ENCODE measurements at places on chromosomes 7 and 10.

DNA sequence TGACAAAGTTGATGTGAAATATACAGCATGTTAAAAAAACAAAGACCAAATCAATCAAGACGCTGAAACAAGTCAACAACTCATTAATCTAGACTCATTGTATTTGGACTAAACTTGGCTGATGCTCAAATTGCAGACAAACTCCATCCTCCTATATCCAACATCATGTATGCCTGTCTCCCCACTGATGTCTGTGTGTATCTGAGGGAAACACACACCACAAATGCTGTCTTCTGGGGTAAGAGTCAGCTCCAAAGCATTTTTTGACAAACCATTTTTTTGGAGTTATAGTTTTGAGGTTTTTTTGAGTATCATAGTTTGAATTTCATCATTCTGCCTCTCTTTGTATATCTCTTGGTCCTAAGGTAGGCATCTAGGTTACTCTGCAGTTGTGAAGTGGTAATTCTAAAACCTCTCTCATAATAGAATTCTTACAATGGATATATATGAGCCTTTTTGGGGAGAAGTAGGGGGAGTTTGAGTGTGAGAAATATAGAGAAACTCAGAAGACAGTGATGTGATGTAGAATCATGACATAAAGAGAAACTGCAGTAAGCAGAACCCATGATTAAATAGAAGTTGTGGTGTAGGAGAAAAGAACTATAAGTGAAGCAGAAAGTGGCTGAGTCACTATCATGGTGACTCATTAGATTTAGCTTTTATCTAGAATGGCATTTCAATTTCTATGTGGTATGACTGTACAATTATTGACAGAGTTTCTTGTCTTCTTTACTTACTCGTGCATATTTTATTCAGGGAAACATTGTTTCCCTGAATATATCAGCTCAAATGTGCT, 1531.1 kb upstream of the LRRTM3 start:
- no peaks in the 10 kb centered on the region for H3K36me3 ChIP-seq
- no peaks in the 10 kb centered on the region for H3K27me3 ChIP-seq
- no peak overlapping the region for H3K27ac ChIP-seq
- no peak for DNase-seq
- H3K4me1 ChIP-seq: no peaks in the 10 kb centered on the region
- H3K4me3 ChIP-seq: no peak overlapping the region

GRCh38 chr7:82615527-82615926, 171.9 kb upstream of the CACNA2D1 start:
- H3K27ac ChIP-seq: no peak overlapping the region
- H3K36me3 ChIP-seq: no peaks in the 10 kb centered on the region
- no peaks in the 10 kb centered on the region for H3K27me3 ChIP-seq

DNA sequence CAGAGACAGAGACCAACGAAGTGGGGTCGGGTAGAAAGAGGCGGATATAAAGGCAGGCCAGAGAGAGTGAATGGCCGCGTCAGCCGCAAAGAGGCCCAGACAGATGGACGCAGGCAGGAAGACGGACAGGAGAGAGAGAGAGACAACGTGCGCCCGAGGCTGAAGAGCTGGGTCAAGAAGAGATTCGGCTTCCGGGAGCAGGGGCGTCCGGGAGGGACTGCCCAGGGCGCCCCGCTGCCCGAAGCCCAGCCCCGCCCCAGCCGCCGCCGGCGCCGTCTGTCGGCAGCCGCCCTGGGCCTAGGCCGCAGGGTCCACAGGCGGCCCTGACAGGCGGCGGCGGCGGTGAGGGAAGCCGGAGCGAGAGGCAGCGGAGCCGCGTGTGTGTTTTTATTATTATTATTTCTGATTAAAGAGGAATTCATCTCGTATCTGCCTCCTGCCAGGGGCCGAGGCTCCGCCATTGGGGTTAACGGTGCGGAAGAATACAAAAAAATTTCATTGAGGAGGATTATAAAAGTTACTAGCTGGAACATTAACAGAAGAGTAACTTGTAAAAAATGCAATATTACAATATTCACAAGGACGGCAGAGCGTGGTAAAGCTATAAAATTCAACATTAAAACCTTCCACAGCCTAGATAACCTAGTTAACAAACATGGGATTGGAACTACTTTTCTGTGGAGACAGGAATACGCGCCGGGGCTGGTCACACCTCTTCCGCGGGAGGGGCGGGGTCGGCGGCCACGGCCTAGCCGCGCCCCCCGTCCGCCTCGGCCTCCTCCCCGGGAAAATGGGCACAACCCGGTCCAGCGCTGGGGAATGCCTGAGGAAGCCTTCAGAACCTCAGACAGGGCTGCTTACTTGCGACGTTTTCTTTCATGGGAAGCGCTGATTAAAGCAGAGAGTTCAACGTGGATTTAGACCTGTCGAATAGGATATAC, 29.7 kb upstream of the PAX2 start:
- H3K36me3 ChIP-seq: no peaks in the 10 kb centered on the region
- peak overlapping the region; percentile 65 for H3K4me3 ChIP-seq
- DNase-seq: peak; percentile 76
- H3K4me1 ChIP-seq: peaks cover 14% of the 10 kb centered on the region

DNA sequence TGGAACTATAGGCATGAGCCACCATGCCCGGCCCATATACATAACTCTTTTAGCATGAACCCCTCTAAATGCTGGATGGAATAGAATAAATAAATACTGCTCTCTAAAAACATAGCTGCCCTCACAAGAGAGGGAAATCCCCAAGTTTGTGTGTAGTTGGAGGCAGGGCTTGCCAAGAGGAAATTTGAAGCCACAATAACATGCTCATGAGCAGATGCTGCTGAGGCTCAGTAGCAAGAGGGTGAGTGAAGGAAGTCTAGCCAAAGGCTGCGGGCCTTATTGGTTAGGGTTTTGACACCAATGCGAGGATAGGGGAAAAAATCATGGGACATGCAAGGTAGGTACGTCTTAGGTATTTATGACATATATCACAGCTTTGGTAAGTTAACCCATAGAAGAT, 17.3 kb downstream of the TPK1 start:
- no peak overlapping the region for H3K4me3 ChIP-seq
- H3K4me1 ChIP-seq: no peaks in the 10 kb centered on the region
- no peaks in the 10 kb centered on the region for H3K36me3 ChIP-seq
- H3K27ac ChIP-seq: no peak overlapping the region
- H3K27me3 ChIP-seq: no peaks in the 10 kb centered on the region

DNA sequence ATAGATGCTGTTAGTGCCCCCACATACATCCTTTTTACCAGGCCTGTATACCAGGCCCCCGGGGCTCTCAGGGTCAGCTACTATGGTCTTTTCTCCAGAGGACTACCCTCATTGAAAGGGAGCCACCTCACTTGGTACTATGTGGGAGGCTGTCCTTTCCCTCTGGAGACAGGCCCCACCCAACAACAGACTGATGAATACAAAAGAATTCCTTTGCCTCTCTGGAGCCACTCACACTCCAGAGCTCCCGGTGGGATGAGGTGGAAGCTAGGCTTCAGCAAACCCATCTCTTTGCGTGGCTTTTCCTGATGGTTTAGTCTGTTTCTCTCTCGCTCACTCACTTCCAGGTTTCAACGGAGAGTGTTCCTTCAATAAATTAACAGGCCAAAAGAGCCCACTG, 30.3 kb downstream of the ANKMY2 start:
- H3K27me3 ChIP-seq: no peaks in the 10 kb centered on the region
- no peak overlapping the region for H3K4me3 ChIP-seq
